ENCODE measurements at places on chromosomes 11 and 22.

DNA sequence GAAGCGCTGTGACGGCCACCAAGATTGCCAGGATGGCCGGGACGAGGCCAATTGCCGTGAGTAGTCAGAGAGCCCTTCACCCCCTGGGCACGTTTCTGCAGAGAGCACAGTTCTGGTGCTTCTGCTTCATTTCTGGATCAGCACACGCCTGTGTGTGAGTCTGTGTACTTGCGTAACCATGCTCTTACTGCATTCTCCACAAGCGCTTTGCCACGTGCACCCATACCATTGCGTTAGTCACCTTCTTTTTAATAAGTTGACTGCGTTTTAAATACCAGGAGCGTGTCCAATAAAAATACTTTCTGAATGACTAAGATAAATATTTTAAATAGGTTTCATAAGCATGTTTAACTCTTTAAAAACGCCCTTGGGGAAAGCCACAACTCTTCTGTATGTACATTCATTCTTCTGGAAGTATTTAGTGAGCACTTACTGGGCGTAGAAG lies 143.0 kb upstream of the SORL1-AS1 start:
- DNase-seq, result no peak

- DNase-seq, result no peak
Measured at GRCh38 chr22:23712256-23712655, 21.4 kb downstream of the RGL4 start.

DNA sequence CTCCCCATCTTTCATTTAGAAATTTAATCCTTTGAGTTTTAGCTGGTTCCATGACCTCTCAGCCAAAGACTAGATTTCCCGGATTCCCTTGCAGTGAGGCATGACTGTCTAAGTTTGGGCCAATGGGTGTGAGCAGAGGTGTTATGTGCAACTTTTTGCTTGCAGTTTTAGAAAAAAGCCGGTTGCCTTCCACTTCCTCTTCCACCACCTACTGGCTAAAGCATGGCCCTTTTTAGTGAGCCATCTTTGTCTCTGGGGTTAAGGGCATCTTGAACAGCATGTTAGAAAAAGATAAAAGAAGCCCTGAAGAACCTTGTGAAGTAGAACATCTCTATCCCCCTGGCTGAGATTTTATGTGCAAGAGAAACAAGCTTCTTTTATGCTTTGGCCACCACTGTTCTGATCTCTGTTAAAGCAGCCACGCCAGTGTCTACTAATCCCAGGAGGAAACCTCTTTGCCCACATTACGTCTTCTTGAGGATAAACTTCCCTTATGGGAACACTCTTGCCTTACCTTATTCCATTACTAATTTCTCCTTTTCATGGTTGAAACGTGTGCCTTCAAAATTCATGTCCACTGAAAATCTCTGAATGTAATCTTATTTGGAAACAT lies 279.9 kb downstream of the TENM4 start:
- DNase-seq, result no peak

DNA sequence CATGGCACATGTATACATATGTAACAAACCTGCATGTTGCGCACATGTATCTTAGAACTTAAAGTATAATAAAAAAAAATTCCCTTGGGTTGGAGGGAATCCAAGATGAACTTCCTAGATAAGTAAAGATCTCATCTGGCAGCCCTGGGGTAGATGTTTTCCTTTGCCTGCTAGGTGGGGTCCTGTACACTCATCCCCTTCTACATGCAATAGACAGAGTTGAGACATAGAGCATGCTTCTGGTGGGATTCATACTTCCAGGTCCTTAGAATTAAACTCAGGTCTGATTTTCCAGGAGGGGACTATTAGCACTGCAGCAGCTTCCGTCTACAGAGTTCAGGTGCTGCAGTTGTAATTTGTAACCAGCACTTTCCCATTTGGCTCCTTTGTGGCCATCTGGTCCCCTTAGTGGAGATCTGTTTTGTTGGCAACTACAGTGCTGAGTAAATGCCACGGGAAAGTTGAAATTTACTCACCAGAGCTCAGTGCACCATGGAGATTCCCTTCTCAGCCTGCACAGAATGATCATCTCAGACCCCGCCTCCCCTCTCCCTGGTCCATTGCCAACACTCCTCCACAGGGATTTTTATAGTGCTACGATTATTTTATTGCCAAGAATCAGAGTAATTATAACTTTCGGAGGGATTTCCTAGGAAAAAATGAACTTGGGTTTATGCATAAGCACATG lies 220.1 kb upstream of the E2F8 start:
- no peak for DNase-seq

DNA sequence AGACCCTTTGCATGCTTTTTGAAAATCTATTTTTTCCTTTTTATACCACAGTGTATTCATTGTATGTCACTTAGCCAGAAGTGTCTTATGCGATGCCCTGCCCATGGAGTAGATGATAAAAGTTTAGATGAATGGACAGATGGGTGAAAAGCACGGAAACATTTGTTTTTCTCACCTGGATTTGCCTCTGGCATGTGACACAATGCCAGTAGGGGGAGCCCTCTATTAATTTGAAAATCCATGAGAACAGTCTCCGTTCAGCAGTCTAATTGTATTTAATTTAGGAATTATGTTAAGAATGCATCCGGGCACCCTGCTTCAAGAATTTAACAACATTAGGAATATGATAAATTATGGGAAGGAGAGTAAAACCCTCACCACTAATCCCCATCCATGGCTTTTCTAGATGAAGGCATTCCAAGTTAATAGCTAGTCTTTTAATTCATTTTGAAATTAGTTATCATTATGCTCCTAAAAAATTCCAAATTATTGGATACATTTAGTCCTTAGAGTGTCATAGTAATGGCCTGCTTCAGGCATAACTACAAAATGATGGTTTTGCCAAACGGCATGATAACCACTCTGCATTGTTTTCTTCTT lies 55.3 kb upstream of the ALKBH3 start:
- no peak for DNase-seq

GRCh38 chr11:128455766-128456165 lies 131.6 kb downstream of the ETS1 start:
- DNase-seq, result no peak

- no peak for DNase-seq
Measured at GRCh38 chr11:66858186-66858938, 1.5 kb downstream of the LRFN4 start.

GRCh38 chr11:94866936-94867795 lies 99.0 kb downstream of the AMOTL1 start:
- DNase-seq, result no peak

DNA sequence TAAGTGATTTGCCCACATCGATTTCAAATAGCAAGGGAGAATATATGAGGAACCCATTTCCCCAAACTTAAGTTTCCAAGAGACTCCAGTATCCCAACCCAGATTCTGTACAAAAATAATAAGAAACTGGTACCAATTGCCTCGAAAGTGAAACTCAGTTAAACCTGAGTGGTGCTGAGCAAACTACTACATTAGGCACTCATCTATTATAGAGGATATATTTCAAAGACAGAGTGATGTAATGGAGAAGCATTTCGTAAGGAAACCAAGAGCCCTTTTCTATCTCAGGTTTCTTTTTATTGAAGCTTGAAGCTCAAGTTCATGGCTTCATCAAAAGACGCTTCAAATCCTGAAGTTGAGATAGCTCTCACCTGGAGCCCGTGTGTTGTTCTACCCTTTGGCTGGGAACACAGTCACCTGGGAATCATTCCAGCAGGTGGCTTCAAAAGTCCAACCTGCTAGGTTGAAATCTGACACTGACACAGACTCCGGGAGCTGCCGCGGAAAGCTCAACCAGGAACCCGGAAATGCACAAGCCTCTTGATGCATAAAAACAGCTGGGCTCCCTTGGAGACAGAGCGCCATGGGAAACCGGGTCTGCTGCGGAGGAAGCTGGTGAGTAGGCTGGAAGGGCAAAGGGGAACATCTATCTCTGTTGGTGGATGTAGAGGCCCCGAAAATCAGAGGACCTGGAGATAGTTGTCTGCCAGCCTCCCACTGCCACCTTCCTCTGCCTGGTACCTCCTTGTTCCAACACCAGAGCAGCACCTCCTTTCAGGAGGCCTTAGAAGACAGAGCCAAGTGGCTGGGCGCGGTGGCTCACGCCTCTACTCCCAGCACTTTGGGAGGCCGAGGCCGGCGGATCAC lies at the start of gene C11orf52:
Gene C11orf52 (plus strand): TSS at position 524 of the 867 bp plus-strand sequence. CDS start 60 bp downstream, at position 584.
- no peak for DNase-seq

DNA sequence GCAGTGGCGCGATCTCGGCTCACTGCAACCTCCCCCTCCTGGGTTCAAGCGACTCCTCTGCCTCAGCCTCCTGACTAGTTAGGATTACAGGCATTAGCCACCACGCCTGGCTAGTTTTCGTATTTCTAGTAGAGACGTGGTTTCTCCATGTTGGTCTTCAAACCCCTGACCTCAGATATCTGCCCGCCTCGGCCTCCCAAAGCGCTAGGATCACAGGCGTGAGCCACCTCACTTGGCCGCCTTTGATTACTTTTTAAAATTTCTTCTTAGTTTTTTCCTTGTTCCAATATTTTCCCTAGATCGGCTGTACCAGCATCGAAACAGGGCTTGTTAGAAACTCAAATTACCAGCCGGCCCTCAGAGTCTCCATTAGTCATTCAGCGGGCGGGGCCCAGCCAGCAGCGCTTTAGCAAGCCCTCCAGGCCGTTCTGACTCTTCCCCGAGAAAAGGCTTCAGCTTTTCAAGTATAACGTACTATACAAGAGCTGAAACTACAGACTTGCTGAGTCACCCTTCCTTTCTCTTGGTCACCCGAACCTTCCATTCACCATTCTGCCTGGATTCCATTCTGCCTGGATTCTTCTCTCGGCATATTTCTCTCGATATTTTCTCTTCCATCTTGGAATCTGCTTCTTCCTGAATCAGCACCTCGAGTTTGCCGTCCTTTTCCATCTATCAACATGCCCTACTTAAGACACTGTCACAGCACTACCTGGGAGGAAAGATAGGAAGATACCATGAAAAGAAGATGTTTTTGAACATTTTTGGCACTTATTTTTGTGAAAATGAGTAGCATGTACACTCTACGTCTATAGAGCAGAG lies 6.7 kb upstream of the CAPRIN1 start:
- no peak for DNase-seq

GRCh38 chr11:121257289-121257688 lies 35.3 kb upstream of the SC5D start:
- no peak for DNase-seq

DNA sequence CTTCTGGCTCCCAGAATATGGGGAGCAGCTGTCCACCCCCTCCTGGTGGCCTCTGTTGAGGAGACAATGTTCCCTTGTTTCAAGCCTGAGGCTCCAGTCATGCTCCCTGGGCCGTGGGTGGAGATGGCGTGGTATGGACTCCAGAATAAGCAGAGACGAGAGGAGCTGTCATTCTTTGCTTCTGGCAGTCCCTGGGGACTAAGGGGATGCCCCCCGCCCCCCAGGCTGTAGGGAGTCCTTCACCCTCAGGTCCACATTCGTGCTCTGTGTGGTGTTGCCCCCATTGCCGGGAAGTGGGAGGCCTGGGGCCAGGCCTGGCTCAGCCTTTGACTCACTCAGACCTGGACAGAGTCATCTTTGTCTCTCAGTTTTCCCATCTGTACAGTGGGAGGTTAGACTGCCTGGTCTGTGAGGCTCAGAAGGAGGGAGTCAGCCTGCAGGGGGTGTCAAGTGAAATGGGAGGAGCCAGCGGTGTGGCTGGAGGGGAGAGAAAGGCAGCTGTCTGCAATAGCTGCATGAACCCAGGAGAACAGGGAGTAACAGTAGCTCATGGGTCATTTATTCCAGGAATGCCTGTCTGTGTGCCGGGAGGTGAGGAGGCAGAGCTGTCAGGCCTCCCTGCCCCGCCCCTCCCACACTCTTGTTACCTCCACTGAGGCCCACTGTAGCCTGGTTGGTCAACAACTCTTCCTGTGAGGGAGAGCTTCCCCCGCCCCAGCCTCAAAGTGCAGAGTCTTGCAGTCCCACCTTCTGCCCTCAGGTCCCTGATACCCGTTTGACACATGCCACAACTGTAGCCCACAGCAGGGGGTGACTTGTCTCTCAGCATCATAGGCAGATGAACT lies 6.3 kb downstream of the ARHGEF17 start:
- DNase-seq, result no peak

DNA sequence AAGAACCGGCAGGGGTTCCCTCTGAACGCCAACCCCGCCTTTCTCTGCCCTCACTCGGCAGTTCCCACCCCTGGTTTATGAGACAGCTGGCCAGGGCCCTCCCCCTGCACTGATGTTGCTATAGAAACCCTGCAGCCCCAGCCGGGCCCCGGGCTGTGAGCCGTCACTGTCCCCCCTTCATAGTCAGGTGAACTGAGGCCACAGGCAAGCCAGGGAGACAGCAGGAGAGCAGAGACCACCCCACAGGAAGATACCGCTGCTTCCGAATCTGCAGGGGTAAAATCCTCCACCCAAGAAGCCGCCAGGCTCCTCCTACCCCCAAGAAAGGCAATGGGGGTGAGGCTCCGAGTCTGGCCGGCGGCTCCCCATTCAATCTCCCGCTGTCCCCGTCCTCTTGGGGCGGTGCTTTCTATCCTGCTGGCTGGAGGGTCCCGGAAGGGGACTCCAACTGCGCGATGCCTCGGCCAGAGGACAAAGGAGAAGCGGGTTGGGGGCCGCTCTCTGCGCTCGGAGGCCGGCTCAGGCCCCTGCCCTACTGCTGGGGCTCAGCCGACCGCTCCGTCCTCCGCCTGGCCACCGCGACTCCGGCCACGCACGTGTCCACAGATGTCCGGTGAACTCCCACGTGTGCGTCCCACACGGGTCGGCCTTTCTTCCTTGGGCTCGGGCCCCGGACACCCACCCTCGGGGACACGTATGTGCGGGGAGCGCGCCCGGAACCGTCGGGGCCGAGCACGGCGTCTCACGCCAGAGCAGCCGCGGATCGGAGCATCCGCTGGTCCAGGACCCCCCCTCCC lies 587 bp downstream of the SLC25A22 start:
- no peak for DNase-seq

- DNase-seq, result no peak
Measured at GRCh38 chr22:47190276-47190956, 428.0 kb downstream of the TBC1D22A start.

DNA sequence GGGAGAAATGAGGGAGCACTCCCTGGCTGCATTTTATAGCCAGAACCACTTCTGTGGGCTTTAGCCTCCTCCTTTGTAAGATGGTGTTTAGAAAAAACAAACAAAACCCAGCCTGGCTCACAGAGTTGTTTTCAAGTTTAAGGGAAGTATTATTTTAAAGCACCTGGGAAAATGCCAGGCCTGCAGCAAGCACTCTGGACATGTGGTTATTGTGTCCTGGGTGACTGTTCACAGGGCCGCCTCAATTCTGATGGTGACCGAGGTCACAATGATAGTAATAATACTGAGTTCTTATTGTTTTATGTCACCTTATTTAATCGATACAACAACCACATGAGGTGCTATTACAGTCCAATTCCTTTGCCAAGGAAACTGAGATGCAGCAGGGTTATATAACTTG lies 20.7 kb upstream of the SLC22A12 start:
- DNase-seq, result no peak

DNA sequence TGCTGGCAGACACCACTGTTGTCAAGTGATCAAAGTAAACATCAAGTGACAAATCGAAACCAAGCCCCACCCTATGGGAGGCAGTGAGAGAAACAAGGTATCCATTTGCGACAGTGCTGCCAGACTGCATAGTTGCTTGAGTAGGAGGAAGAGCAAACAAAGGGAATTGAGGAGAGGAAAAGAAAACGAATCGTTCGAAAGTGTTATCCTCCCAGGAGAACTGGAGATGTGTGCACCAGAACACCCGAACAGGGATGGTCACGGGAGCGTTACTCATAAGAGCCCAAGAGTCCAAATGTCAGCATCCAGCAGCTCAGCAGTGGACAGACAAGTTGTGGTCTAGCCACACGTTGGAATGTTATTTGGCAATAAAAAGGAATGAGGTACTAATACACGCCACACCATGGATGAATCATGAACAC lies 58.4 kb upstream of the NUP50 start:
- DNase-seq, result no peak

GRCh38 chr11:7656704-7657103 lies 16.6 kb downstream of the CYB5R2 start:
- DNase-seq, result no peak

GRCh38 chr11:130839981-130840666 lies 76.2 kb downstream of the SNX19 start:
- DNase-seq, result no peak

All from GM12864 (cell line).